Stimulated activated CD4-positive, alpha-beta T cell treated with anti-CD3 and anti-CD28 coated beads, Interleukin-12 subunit alpha, Interleukin-12 subunit beta, amount 100 ng/mL, for 48 hours (primary cell): ENCODE measurements at places on chromosomes 16 and 17.

DNA sequence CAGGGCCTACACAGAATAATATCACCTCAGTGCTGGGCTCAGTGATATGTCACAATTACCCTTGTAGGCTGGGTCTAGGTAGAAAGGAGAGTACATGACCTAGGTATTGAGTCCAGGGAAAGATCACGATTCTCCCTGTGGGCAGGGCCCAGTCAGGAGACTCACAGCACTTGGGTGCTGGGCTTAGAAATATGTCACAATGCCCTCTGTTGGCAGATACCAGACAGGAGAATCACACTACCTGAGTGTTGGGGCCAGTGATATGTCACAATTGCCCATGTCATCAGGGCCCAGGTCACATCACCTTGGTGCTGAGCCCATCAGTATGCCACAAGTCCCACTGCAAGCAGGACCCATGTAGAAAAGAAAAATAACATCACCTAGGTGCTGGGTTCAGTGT lies 2105.5 kb downstream of the TP53TG3F start:
- DNase-seq = no peak

DNA sequence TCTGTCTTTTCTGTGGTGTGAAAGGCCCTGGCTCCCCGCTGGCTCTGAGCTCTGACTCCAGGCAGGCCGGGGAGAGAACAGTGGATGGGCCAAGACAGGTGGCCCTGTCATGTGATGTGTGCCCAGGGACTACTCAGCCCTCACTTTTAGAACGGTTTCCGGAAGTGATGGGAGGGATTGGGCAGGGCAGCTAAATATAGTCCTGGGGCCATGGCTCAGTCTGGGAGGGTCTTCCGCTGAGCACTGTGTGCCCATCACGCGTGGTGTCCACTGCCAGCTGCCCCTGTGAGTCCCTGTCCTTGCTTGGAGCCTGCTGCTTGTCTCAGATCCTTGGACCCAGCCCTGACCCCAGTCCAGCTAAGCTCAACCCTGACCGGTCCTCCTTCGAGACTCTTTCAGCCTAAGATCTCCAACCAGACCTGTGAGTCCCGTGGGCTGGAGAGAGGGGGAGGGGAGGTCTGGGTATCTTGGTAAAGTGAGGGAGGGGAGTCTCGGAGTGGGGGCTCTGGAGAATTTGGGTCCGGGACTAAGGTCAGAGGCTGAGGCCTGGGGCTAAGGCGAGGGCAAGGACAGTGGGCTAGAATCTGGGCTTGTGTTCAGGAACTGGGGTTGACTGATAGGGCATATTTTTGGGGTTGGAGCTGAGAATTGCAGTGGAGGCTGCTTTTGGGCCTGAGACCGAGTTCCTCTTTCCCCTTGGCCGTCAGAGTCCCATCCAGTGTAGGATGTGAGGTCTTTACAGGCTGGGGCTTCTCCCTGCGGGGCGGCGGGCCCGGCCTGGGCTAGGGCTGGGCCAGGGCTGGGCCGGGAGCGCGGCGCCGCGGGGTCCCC lies at the start of gene TRIM72:
TSS of gene TRIM72 (plus strand) at position 243 of the 831 bp plus-strand sequence. CDS start 620 bp downstream, outside the sequence.
- no peak for DNase-seq

GRCh38 chr16:7511549-7512260 lies 179.1 kb downstream of the RBFOX1 start:
- DNase-seq = no peak

- DNase-seq = no peak
Measured at GRCh38 chr16:78237841-78238240, 138.4 kb downstream of the WWOX start.

DNA sequence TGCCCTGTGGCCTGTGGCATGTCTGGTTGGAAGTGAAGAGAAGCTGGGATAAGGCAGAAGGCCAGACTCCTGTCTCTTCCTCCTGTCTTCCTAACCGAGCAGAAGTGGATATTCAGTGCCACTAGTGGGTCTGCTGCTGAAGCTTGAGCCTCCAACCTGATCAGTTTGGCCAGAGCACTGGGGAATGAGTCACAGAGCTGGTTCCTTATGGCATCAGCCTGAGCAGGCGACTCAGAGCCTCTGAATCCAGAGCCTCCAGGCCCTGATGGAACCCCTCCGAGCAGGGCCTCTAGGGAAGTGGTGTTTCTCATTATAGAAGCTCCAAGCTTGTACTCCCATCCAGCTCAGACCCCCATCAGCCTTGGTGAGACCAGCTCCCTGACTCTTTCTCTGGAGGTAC lies 2.0 kb downstream of the WSCD1 start:
- no peak for DNase-seq

DNA sequence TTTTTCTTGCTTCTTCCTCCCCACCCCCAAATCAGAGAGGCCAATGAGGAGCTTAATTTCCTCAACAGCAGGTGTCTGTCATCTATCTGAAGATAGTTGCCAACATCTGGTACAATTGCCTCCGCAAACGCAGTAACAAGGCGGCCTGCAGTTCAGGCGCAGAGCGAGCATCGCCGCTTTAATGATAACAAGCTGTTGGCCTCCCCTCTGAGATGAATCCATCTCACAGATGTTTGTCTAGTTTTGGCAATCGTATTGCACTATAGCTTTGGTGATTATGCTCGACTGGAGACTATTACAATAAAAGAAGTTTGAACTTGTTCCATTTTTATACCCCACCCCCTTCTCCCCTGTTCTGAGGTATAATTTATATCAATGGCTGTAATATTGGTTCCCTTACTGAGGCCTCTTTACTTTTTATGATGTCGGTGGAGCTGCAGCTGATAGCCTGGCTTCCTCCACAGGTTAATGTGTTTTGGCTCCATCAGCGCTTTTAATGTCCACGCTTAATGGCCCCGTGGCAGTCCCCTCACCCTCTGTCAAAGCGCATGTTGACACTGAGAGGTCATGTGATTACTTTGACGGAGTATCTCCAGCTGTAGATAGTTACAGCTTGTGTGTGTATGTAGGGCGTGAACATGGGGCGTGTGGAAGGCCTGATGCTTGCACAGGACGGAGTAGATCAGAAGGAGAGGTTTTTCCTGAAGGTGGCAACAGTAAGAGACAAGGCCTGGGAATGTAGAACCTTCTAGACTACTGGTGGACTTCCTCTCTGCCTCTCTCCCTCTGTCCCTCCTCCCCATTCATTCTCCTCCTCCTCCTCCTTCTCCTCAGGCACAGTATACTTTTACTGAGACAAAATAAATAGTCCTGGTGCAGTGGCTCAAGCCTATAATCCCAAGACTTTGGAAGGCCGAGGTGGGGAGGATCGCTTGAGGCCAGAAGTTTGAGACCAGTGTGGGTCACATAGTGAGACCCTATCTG lies 164.7 kb downstream of the MSI2 start:
- DNase-seq = no peak

DNA sequence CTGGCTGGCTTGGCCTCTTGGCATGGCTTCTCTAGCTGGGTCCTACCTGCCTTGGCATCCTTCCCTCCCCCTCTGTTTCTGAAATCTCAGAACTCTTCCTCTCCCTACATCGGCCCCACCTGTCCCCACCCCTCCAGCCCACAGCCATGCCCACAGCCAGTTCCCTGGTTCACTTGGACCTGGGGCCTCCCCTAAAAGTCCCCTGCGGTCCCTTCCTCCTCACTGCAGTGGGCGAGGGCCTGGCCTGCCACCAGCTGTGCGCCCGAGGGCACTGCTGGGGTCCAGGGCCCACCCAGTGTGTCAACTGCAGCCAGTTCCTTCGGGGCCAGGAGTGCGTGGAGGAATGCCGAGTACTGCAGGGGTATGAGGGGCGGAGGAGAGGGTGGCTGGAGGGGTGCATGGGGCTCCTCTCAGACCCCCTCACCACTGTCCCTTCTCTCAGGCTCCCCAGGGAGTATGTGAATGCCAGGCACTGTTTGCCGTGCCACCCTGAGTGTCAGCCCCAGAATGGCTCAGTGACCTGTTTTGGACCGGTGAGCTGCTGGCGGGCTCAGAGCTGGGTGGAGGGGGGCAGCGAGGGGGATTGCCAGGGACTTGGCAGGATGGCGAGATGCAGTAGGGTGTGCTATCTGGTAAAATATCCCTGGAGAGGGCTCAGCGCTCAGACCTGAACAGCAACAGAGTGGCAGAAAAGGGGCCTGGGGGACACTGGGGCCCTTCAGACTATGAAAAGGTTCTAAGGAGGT lies 14.1 kb downstream of the MIEN1 start:
- DNase-seq = no peak

- no peak for DNase-seq
Measured at GRCh38 chr16:54344646-54345630, 58.4 kb upstream of the IRX3 start.

GRCh38 chr17:68470961-68471360 lies 13.7 kb upstream of the WIPI1 start:
- no peak for DNase-seq

DNA sequence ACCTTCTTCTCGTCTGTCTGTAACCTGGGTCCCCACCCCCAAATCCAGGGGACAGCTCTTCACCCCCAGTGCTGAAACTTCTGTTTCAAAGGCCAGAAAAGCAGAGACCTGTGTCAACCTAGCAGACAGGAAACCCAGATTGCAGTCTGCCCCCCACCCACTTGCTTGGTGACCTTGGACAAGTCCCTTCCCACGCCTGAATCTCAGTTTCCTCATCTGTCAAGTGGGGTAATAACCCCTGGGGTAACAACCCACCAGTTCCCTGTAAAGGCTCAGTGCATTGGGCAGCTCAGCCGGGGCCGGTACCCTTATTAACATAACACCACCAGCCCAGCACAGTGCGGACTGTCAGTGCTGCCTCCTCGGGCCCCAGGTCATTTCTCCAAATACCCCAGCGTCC lies 1.3 kb downstream of the STX1B start:
- DNase-seq = no peak

GRCh38 chr17:5069724-5070123 lies 8.5 kb upstream of the ZFP3 start:
- no peak for DNase-seq

DNA sequence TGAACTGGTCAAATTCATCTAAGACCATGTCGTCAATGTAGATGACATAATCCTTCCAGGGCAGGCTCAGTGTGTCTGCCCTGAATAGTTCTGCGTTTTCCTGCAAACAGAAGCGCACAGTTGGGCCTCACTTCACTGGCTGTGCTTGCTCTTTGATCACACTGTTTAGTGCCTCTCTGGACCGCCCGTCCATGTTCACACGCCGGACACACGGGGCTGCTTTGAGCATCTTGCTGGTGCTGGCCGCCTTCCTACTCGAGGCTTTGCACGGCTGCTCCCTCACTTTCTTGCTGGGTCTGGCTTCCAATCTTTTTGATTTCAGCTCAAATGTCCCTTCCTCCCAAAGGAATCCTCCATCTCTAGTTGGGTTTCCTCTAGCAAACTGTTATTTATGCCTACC lies 37.4 kb downstream of the DNAH17 start:
- DNase-seq = no peak

- DNase-seq = no peak
Measured at GRCh38 chr17:52235516-52235915, 77.0 kb upstream of the CA10 start.

DNA sequence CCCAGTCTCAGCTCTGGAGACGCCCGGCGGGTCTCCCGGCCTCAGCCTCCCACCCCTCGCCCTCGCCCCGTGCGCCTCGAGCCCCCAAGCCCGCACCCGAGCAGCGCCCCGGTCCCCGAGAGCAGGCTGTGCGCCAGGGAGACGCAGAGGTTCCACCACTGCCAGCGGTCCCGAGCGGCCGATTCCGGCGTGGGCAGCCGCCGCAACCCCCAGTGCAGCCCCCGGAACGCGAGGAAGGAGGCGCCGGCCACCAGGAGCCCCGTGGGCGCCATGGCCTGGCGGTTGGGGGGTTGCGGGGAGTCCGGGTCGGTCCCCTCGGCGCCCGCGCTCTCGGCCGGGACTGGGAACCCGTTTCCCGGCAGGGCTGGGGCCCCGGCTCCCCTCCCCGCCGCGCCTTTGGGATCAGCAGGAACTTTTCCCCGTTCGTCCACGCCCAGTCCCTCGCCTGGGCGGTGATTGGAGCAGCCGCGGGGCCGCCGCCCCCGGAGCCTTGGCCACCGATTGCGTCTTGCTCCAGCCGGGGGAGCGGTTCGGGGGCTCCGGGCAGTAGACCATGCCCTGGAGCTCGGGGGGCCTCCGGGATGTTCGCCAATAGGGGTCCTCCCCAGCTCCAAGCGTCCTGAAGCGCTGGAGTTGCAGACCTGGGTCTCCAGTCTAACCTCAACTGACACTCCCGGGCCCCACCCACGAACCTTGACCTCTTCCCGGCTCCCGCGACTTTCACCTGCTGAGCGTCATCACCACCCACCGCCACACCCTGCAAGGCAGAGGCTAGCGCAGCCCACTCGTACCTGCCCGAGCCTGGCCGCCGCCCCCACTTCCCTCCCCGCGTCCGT lies at the start of gene TLCD2:
TSS of gene TLCD2 (minus strand) at position 407 of the 836 bp plus-strand sequence. CDS start at position 272, 135 bp downstream.
- no peak for DNase-seq

DNA sequence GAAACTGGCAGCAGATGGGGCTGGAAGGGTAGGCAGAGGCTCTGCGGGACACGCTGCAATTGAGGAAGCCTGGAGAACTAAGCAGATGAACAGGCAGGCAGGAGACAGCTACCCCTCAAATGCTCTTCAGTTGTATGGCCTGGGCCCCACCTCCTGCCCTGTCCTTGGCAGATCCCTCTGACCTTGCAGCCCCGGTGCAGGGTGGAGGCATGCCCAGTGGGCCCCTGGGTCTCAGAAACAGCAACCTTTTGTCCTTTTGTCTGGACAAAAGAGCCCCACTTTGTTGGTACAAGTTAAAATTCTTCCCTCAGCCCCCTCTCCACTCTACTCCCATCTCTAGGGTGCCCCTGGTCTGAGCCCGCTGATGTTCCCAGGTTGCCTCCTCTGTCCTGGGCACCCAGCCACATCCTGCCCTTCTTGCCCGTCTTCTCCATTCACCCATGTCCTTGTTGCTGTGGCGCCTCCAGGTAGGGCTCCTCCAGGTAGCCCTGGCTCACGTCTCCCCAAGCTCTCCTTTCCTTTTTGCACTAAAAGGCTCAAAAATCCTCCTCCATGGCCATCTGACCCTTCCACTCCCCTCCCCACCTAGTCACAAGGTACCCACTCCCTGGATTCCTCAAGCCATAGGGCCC lies 136.8 kb downstream of the CLEC16A start:
- no peak for DNase-seq

DNA sequence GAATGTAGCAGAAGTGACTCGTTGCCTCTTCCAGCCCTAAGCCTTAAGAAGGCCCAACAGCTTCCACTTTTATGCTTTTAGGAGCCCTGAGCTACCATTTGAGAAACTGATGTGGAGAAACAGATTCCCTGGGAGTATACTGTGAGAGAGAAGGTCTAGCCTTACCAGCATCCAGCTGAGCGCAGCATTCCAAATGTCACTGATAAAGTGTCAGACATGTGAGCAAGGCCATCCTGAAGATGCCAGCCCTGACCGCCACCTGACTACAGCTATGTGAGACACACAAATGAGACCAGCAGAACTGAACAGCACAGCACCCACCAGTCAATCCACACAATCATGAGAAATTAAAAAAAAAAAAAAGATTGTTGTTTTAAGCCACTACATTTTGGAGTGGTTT lies 18.6 kb upstream of the MED13 start:
- no peak for DNase-seq

DNA sequence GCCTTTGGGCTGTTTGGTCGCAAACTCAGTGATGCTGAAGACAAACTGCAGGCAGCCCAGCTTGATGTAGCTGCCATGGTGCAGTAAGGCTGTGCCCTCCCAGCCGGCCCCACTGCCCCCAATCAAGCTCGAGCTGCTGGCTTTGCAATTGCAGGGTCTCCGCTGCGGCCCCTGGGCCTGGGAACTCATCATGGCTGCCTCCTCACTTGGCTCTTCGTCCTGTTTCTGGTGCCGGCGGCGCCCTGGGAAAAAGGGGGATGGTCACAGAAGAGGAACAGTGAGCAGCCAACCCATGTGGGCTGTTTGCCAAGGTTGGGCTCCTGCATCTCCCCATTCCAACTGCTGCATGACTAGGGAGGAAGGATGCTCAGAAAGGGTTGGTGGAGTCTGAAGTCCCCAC lies 3.4 kb upstream of the DHRS13 start:
- no peak for DNase-seq
